ENCODE measurements at places on chromosomes 7 and 10.

GRCh38 chr7:135978624-135979023 lies 1.5 kb upstream of the MTPN start:
- DNase-seq = no peak

GRCh38 chr10:126468876-126469643 lies 80.8 kb upstream of the ADAM12 start:
- DNase-seq = no peak

DNA sequence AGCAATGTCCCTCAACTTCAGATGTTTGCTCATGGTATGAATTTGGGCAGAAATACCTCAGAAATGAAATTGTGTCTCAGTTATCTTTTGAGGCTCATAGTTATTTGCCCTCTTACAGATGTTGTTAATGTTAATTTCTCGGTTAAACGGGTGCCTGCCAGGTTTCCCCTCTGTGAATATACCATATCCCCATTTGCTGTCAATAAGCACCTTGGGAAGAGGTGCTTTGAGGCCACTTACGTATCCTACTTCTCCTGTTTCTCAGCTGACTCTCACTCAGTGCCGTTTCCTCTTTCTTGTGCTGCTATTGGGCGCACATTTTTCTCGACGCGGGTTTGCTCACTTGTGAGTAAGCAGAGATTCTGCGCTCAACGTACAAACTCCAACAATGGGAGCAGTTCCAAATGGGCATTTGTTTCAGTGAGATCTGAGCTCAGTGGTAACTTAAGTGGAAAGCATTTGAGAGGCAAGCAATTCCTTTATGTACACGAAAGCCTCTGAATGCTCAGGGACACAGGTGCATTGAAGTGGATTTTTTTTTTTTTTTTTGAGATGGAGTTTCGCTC lies 34.8 kb upstream of the JAKMIP3 start:
- no peak for DNase-seq

GRCh38 chr10:88190540-88191235 lies 327.3 kb downstream of the PTEN start:
- DNase-seq = no peak
